ENCODE measurements at places on chromosomes 6 and 20.

GRCh38 chr6:80161434-80161833 is 55.0 kb downstream of the BCKDHB start:
- no peak for DNase-seq

DNA sequence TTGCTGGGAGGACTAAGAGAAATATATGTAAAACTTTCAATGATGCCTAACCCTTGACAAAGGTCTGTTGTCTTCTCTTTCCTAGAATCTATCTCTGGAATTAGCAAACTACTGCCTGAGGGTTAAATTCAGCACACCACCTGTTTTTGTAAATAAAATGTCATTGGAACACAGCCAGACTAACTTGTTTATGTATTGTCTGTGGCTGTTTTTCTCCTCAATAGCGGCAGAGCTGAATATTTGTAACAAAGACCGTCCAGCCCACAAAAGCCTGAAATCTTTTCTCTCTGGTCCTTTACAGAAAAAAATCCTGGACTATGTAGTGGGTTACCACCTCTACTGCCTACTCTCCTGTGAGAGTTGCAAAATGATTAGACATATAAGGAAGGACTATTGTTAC is 33.3 kb upstream of the SYNDIG1 start:
- no peak for DNase-seq

- no peak for DNase-seq
Measured at GRCh38 chr20:10662661-10663458, 10.9 kb downstream of the JAG1 start.

- DNase-seq = no peak
Measured at GRCh38 chr20:36113566-36114250, 40.8 kb upstream of the EPB41L1 start.

Measured in HCEC 1CT (cell line).